ENCODE measurements at places on chromosomes 2 and 18.

DNA sequence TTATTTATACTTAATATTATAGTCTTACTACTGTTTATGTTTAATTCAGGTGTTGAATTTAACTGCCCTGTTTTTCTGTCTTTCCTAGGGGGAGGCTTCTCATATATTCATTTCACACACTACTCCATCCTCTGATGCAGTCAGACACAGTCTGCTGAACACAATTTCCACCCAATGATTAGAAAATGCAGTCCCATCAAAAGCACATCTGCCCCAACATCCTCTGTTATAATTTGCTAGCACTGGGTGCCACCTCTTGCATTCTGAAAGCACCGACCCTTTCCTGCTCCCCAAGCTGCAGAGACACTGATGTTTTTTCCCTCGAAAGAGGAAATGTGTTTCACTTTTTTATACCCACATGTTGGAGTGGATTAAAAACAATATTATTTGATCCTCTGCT is 474.7 kb downstream of the PID1 start:
- DNase-seq = no peak

- DNase-seq = no peak
Measured at GRCh38 chr2:143635302-143635701, 506.1 kb downstream of the ARHGAP15 start.

DNA sequence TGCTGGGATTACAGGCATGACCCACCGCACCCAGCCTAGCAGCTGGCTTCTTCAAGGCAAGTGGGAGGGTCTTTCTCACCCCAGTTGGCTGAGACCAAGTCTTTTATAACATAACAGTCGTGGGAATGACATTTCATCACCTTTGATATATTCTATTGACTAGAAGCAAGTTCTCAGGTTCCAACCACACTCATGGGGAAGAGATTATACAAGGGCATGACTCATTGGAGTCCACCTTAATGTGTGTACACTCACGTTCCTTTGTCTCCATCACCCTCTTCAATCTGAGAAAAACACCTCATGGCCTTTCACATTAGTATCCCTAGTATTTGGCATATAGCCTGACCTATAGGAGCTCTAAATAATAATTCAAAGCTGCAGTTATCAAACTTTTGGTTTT is 2.8 kb upstream of the BBS5 start:
- no peak for DNase-seq

- no peak for DNase-seq
Measured at GRCh38 chr2:121382744-121383143, 97.7 kb upstream of the TFCP2L1 start.

DNA sequence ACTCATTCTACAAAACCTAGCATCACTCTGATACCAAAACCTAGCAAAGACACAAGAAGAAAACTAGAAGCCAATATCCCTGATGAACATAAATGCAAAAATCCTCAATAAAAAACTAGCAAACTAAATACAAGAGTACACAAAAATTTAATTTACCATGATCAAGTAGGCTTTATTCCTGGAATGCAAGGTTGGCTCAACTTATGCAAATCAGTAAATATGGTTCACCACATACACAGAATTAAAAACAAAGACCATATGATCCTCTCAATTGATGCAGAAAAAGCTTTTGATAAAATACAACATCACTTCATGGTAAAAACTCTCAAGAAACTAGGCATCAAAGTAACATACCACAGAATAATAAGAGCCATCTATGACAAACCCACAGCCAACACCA is 188.3 kb downstream of the ETAA1 start:
- no peak for DNase-seq

GRCh38 chr2:481388-481787 is 193.5 kb upstream of the ALKAL2 start:
- no peak for DNase-seq

GRCh38 chr2:235538144-235538639 is 44.3 kb downstream of the AGAP1 start:
- peak; percentile 1 for DNase-seq

DNA sequence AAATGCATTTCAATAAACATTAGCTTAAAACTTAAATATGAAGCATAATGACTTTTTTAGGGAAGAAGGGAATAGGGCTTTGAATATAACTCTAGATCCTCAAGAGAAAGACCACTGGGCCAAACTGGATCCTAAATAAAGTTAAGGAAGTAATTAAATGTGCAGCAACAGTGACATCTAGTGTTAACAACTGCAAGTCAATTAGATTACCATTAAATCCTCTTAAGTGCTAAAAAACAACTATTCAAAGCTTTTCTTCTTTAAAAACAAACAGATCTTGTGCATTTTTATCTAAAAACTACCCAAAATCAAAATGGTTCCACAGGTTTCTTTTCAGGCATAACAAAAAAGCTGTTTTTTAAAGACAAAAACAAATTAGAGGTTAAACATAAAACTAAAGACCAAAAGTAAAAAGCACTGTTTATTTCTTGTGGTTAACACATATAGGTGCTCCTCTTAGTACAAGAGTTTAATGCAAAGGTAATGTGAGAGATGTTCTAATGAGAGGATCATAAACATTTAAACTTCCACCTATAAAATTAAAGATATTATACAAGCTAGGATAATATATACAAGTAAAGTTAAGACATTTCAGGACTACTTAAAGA is 111.4 kb downstream of the THADA start:
- no peak for DNase-seq

GRCh38 chr2:83517727-83518368 is 941.2 kb downstream of the SUCLG1 start:
- no peak for DNase-seq

GRCh38 chr2:191601060-191601459 is 76.9 kb upstream of the NABP1 start:
- no peak for DNase-seq

DNA sequence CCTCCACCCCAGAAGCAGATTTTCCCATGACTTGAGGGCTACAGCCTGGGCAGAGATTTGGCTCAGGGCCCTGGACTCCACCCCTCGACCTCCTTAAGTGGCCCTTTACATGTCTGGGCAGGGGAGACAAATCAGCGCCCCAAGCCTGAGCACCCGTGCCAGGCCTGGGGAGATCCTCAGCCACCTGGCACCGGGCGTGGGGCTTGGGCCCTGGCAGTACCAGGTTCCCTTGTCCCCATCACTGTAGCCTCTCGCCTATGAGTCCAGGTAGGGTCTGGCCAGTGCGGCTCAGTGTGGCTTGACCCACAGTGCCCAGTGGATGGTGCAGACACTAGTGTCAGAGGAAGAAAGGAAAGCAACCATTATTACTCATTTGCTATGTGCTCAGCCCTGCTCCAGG is 22.0 kb upstream of the DNMT3A start:
- no peak for DNase-seq

GRCh38 chr2:207015901-207016300 is 76.6 kb downstream of the CPO start:
- DNase-seq = no peak

- no peak for DNase-seq
Measured at GRCh38 chr18:413233-413632, 87.3 kb downstream of the COLEC12 start.

DNA sequence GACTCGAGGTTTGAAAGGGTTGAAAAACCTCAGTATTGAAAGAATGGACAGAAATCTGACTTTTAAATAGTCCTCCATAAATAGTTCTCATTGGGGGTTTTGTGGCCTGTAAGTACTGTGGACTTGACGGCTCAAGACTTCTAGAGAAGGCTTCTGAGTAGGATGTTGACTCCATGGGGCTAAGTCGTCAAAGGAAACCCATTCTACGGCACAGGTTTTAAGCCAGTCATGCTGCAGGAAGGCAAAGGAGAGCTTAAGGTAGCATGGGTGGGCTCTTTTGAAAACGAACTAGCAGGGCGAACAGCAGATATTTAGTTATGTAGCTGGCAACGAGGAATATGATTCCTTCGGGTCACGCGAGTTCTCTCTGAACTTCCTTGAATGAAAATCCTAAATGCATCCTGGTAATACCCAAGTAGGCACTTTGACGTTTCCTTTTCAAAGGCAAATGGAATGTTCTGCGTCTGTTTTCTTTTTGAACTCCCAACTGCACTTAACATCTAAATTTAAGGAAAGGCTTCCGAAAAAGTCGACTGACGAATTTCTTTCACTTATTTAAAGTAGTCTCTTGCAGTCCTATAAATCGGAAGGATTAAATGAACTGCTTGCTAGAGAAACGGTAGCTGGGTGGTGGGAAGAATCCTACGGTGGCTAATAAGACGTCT is 1.1 kb upstream of the NEDD4L start:
- DNase-seq = no peak

DNA sequence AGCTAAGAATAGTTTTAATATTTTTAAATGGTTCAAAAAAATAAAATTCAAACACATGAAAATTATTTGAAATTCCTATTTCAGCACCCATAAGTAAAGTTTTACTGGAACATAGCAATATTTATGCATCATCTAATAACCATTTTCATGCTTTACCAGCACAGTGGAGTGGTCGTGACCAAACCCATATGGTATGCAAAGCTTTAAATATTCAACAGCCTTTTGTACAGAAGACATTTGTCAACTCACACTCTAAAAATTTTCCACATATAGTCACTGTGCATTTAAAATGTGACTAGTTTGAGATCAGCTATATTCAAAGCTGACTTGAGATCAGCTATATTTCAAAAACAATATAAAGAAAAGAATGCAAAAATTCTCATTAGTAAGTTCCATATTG is 46.2 kb downstream of the PUM2 start:
- no peak for DNase-seq

GRCh38 chr2:128563348-128563687 is 244.7 kb upstream of the HS6ST1 start:
- no peak for DNase-seq

GRCh38 chr2:16584084-16584483 is 81.5 kb downstream of the CYRIA start:
- DNase-seq = no peak

DNA sequence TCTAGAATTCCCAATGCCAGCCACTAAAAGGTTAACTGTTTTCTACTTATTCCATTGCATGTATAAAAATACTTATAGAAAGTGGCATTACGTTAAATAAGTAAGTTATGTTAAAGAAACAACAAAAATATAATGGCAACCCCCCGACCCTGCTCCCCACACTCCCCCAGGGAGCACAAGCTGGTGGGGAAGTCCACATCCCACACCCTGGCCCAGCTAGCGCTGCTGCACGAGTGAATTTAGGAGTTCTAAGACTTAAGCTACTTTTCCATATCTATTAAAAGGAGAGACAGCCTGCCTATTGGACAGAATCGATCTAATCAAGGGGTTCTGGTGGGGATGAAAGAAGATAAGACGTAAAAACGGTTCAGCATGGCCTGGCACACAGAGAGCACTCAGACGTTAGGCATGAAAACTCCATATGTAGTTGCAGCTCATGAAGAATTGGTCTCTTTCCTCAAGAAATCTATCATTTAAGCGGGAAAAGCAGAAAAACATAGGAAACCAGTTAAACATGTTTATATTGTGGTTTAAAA is 16.6 kb downstream of the HJURP start:
- no peak for DNase-seq

DNA sequence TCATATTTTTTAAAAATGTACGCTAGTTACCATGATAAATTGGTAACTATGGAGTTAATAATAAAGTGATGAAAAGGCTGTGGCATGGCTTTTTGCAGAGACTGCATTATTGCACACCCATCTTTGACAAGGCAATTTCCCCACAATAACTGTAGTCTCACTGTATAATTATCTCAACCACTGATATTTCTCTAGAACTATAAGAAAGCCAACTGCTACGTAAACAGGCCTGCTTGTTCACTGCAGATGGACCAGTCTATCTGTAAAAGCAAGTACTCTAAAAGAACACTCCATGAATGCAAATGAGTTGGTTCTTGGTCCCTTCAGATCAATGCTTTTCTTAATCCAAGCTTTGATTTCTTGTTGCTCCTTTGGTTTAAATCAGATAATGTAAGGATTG is 218.7 kb downstream of the RBM43 start:
- DNase-seq = no peak

DNA sequence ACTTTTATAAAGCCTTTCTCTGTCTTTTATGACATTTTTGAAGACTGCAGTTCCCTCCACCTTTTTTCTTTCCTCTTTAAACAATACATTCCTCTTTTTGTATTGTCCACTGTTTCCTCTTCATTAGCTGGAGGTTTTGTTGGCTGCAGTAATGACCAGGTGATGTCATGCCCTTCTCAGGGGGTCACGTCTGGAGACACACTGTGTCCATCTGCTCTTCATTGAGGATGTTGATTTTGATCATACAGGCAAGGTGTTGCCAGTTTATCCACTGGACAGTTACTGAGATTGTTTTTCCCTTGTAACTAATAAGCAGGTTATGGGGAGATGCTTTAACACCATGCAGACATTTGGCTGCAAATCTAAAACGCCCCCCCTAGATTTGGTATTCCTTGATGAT is 19.8 kb downstream of the ZNF407 start:
- DNase-seq = no peak

DNA sequence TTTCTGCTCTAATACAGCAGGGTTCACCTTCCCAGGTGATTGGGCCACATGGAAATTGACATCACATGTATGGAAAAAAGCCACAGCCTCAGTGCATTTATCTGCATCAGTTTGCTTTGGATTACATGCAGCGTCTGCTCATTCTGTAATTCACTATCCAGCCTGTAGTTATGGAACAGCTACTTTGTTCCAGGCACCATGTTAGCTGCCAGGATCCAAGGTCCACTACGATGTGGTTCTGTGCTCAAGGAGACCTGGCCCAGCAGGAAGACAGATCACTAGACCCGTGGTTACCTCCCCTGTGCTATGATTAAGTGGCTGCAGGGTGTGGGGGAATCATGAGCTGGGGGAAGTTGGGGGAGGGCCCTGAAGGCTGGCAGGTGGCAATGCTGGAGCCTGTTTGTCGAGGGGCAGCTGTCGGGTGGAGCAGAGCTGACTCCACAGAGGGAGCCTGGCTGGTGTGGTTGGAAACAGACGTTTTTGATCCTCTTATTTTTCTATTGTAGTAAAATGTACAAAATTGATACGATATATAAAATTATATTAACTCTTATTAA is 58.6 kb downstream of the TSHZ1 start:
- no peak for DNase-seq
